ENCODE measurements at places on chromosomes 4 and X.

DNA sequence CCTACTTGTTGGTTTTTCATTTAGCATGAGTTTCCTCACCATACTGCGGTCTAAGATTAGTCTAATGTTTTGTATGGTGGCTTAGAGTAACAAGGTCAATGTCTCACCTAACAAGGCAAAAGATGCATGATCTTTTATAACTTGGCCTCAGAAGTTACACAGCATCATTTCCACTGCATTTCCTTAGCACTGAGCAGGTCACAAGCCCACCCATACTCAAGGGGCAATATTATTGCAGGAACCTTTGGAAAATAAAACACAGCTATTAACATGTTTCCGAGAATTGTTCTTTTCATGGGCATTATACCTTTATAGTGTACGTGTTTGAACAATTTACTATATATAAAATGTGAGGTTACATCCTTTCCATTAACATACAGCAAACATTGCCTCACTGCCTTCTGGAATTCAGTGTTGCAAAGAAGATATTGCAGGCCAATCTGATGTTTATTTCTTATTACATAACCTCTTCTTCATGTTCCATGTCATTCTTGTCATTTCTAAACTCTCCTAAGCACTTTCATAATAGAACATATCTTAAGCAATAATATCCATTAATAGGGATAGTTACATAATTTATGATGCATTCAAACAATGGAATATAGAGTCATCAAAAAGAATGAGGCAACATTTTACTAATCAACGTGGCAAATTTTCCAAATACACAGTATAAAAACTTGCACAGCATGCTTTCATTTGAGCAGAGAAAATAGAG is 153.8 kb downstream of the AREG start:
- no peak for DNase-seq

DNA sequence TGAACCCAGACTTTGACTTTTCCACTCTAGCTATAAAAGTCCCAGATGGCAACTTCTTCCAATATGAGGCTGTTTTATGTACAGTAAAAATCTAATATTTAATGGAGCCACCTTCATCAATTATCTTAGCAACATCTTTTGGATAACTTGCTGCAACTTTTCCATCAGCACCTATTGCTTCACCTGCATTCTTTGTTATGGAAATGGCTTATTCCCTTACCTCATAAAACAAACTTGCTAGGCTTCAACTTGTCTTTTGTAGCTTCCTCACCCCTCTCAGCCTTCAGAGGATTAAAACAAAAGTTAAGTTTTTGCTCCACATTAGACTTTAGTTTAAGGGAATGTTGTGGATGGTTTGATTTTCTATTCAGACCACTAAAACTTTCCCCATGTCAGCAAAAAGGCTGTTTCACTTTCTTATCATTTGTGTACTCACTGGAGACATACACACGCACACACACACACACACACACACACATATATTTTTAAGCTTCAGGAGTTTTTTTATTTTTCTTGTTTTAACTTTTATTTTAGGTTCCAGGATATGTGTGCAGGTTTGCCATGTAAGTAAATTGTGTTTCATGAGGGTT is 1296.1 kb upstream of the PABPC4L start:
- DNase-seq = no peak

DNA sequence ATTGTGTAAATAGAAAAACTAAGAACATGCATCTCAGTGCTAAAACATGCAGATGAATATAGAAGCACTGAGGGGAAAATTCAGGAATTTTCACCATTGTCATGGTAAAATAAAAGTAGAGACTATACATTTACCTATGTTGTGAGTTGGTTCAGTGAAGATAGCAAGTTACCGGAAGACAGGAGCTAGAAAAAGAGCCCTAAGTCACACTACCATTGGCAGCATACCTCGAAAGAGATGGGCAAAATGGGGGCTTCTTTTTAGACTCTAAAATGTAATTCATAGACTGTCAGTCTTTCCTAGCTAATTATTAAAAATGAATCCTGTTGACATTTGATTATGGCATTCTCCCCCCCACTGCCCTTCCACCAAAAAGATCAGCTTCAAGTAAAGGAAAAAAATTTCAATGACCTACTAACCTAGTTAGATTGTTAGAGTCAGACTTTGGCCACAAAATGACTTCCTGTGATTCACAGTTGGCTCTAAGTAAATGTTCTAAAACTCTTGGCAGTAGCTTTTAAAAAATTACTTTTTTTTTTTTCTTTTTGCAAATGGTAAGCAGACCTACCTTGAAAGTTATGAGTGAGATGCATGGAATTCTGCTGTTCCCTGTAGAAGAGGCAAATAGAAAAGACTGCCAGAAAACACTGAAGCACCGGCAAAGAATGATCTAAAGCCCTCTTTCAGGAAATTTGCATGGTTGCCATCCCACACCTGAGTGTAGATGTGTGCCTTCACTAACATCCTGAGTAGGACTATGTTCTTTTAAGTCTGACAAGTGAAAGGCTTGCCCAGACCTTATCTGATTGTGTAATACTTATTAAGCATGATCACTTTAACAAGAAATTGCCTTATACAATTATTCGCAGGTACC is 26.4 kb upstream of the ARSJ start:
- DNase-seq = no peak

DNA sequence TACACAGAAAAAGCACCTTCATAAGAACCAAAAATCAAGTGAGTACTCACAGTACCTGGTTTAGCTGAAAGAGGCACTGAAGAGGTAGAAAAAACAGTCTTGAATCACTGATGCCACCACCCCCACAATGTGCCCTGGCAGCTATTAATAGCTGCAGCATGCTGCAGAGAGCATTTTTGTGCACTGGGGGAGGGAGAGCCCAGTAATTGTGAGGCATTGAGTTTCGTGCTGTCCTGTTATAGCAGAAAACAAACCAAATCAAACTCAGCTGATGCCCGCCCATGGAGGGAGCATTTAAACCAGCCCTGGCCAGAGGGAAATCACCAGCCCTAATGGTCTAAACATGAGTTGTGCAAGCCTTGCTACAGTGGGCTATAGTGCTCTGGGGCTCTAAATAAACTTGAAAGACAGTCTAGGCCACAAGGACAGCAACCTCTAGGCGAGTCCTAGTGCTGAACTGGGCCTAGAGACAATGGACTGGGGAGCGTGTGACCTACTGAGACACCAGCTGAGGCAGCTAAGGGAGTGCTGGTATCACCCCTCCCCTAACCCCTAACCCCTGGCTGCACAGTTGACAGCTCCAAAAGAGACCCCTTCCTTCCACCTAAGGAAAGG is 106.3 kb upstream of the TMLHE start:
- DNase-seq = no peak

DNA sequence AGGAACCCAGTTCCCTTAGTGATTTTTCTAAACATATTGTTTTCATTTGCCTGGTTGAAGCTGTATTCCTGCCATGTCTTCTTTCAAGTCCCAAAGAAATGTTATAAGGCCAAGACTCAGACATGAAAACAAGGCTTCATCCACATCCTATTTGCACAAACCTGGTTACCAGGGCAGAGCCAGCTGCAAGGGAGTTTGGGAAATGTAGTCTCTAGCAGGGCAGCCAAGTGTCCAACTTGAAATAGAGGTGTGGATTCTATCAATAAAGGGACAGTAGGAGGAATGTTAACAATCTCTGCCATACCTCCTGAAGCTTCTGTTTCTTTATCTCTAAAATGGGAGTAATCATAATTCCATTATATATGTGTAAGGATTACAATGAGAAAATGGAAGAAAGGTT is 56.6 kb downstream of the INTS12 start:
- DNase-seq = no peak

DNA sequence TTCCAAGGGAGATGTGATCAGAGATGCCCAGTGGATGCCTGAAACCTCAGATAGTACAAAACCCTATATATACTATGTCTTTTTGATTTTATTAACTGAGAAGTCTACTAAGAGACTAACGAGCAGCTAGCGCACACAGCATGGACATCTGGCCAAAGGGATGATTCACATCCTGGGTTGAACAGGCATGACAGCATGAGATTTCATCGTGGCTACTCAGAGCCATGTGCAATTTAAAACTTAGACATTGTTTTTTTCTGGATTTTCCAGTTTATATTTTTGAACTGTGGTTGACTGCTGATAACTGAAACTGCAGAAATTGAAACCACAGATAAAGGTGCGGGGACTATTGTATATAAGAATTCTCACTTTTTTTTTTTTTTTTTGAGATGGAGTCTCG is 2252.9 kb upstream of the AGA start:
- DNase-seq = no peak

GRCh38 chr4:4575284-4576211 is 33.7 kb upstream of the STX18 start:
- no peak for DNase-seq

All from C1 segment of cervical spinal cord (tissue), 14 donors.